Fibroblast of upper back skin (primary cell): ENCODE measurements at places on chromosomes 7 and 10.

DNA sequence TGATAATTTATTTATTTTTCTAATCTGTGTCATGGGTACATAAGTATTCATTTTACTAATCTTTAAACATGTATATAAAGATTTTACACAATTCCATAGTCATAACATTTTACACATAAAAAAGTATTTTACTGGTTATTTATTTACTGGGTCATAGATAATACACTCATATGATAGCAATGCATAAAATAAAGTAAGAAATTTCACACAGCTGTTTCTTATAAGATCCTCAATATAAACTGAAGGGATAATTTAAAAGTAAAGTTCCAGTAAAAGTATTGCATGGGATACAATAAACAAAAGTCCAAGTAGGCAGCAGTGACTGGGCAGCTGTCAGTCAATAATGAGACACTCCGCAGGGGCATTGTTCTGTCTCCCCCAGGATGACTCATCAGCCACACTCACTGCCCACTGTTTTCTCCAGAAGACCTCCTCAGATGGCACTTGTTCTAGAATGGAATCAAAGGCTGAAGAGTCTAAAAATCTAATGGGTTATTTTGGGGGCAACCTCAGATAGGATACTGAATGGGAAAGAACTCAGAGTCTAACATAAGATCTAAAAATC lies 32.7 kb downstream of the DPY19L1 start:
- no peak for DNase-seq

- DNase-seq: no peak
These were observed 219.0 kb upstream of the MEOX2 start for GRCh38 chr7:15905251-15906040.

GRCh38 chr10:48240196-48240595 lies 34.3 kb downstream of the FRMPD2 start:
- DNase-seq: no peak

- DNase-seq: no peak
These were observed 19.3 kb downstream of the NEURL1 start for GRCh38 chr10:103512591-103513379.

DNA sequence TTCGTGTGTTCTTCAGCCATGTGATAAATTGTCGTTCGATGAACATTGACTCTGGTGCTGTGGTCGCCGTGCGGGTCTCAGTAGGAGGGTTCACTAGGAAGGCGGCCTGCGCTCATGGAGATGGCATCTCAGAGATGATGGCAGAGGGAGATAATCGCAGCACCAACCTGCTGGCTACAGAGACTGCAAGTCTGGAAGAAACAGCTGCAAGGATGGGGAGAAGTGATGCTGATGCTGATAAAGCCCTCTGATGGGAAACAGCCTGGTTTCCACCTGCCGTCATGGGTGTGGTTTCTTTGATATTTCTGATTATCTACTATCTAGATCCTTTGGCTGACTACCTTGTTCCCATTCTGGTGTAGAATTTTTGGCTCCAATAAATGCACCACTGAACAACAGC lies 130.5 kb upstream of the ANKRD30A start:
- no peak for DNase-seq

DNA sequence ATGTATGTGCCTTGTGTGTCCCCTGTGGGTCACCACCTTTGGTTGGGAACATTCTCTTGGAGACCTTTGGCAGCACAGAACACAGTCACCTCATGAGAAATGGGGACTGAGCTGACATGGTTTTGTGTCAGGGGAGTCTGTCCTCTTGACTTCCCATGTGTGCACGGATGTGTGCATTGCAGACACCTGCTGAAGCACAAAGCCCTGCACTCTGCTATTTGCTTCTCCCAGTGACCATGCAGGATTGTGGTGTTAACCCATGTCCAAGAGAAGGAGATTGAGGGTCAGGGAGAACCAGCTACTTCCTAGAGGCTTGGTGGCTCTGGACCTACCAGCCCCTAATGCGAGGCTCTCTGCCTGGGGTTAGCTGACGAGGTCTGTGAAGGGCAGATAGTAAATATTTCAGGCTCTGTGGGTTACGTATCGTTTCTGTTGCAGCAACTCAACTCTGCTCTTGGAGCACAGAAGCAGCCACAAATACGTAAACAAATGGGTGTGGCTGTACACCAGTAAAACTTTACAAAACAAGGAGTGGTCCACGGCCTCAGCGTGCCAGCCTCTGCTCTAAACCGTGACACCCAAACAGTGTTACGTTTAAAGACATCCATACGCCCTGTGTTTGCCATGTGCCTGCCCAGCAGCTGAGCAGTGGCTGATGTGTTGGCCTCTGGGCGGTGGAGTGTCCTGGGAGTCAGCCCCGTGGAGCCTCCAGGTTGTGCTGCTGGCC lies 51.7 kb downstream of the ADCY1 start:
- no peak for DNase-seq

DNA sequence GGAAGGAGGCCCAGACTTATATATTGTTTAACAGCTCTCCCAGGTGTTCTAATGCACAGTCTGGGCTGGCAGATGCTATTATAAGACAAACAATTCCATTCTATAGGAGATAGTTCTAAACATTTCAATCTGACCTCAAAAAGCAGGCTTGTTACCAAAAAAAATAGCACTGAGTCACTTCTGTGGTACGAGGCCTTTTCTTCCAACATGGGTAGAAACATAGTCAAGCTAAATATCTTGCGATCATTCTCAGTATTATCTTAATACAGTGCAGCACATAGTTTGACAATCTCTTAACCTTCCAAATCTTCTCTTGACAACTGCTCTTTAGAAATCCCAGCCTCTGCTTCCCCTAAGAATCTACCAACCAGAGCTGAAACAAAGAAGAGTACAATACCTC lies 46.6 kb upstream of the MKX start:
- peak; percentile 14 for DNase-seq

GRCh38 chr10:102405108-102405571 lies 9.6 kb downstream of the NFKB2 start:
- DNase-seq: no peak

DNA sequence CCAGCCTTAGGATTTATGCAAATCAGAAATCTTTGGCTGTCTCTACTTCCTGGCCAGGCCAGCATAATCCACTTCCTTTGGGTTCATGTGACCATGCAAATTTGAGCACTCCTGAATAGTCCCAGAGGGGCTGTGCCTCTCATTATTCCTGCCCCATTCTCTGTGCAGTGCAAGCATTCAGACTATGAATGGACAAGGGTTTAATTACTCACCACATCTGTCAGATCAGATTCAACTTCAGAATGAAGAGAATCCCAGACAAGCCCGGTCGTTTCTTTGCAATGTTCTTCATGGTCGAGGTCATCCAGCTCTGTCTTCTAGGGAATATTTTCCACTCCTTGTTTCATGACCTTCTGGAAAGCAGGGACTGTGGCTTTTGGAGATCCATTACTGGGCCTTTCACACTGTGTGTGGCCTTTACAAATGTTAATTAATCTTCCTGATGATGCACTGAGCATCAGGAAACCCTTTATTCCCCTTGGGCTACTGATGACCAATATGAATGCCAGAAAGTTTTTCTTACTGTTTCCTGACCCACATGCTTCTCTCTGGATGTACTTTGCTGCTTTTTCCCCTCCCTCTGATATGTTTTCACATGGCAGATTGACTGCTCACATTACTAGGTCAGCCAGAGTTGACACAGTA lies 217.6 kb upstream of the TCF7L2 start:
- peak; percentile 56 for DNase-seq

- no peak for DNase-seq
These were observed 54.3 kb downstream of the ARHGAP21 start for GRCh38 chr10:24669285-24669852.

- DNase-seq: no peak
These were observed 50.4 kb upstream of the EBF3 start for GRCh38 chr10:130014263-130015074.

- peak; percentile 66 for DNase-seq
These were observed 1.4 kb upstream of the AKR1B15 start for GRCh38 chr7:134547397-134548054.

DNA sequence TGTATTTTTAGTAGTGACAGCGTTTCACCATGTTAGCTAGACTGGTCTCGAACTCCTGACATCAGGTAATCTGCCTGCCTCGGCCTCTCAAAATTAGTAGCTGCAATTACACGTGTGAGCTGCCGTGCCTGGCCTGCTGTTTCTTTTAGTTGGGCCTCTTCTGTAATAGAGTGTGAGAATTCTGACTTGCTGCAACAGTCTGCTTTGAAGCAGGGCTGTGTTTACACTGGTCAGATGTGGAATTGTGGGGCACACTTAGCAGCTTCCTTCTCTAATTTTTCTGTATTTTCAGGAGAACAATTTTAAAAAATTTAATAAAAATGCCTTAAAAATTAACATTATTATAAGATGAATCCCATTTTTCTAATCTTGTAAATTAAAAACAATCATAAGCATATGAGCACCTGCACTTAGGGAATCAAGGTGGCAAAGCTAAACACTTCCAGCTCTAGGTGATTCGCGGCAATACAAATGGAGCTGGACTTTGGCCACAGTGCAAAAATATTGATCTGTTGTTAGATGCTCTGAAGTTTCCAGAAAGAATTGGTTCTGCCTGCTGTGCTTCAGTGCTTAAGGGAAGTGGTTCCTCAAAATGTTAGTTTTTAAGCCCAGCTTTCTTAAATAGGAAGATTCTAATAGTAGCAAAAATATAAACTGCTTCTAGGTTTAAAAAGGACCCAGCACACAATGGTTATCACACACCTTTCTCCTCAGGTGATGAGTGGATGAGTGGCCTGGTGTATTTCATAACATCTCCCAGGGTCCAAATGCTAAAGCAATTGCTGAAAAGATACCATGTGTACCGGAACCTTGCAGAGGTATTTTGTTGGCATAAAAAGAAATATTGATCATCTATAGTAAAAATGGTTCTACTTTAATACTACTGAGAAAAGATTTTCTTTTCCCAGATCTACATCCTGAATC lies 63.5 kb upstream of the ATRNL1 start:
- no peak for DNase-seq

- no peak for DNase-seq
These were observed 203.4 kb upstream of the CTBP2 start for GRCh38 chr10:125363791-125364190.

GRCh38 chr10:129678186-129678585 lies 211.1 kb downstream of the MGMT start:
- no peak for DNase-seq

GRCh38 chr10:78602201-78602932 lies 466.4 kb upstream of the ZMIZ1 start:
- no peak for DNase-seq

DNA sequence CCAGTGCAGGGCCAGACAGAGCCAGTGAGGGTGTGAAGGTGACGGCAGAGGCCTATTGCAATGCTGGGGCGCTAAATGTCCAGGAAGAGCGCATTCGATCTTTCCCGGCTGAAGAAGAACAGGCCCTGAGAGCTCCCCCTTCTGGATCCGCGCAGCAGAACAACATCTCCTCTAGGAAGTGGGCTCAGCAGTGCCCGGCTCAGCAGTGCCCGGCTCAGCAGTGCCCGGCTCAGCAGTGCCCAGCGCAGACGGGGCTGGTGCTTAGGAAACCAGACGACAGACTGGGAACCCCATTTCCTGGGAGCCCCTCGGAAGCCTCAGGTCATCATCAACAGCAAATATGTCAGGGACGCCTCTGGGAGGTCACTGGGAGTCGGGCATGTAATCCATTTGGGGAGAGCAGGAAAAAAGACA lies 4.7 kb upstream of the NOS3 start:
- peak; percentile 45 for DNase-seq

DNA sequence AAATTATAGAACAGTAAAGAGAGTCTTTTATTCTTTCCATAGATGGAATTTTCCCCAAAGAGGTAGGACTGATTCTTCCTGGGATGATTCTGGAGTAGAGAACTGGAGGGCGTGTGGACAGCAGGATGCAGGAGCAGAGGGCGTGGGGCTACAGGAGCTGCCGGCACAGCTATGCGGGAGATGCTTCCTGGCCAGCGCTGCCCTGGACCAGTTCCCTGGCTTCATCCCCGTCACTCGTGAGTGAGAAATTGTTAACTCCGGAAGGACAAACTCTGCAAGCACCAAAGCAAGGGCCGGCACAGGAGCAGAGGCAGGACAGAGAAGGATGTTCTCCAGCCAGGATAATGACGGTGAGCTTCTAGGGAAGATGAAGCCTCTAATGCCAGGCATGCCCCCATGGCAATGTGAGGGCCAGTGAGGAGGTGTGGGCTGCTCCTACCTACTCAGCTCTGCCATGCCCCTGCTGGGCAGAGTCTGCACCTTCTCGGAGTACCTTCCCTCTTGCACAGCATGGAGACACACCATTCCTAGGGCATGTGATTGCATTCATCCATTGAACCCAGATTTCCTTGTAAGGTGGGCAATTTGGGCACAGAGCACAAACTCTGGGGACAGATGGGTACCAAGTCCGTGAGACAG lies 760.9 kb upstream of the IGFBP3 start:
- no peak for DNase-seq

DNA sequence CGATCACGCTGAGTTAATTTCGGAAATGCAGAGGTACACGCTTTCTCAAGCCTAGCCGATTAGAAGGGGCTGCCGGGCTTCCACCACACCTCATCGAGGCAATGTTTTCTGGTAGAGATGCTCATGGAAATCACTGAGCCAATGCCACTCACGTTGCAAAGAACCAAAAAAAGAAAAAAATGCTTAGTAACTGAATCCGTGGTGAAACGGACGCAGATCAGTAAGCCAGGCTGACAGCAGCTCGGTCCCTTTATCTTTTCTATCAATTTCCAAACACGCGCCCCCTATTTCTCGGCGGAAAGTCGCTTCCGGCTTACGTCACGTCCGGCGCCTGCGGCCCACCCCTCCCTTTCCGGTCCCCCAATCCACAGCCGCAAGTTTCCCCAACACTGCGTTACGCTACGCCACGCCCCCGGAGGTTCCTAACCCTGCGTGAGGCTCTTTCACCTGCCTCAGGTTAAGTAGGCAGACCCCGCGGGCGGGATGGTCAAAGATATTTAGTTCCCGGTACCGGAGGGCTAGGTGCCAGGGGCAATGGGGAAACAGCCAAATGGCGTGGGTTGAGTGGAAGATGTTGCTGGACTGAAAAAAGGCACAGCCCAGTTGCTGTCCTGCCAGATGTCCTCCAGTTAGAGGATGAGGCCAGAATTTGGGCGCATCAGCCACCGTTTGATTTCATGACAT lies at the start of gene NSUN6:
TSS of gene NSUN6 (minus strand) at position 264 of the 684 bp plus-strand sequence. CDS start 384 bp downstream, outside the sequence.
- DNase-seq: peak; percentile 81

GRCh38 chr10:103770139-103770538 lies 85.2 kb downstream of the SH3PXD2A start:
- DNase-seq: no peak

DNA sequence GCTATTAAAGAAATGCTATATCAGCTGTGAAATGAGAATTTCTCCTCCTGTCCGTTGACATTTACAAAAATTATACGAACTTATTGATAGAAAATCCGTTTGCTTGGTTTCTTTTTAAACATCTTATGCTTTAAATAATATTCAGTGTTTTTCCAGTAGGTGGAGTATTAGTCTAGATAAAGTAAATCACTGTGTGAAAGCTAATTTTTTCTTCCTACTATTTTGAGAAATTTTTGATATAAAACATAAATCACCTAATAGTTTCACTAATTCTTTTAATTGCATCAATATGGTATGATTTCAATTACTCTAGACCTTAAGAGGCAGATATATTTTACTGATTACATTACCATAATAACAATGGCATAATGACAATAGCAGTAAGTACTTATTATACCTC lies 335.2 kb upstream of the C7orf33 start:
- no peak for DNase-seq

GRCh38 chr7:29463504-29464158 lies 100.0 kb upstream of the PRR15 start:
- DNase-seq: no peak

- DNase-seq: no peak
These were observed 40.4 kb upstream of the PSAP start for GRCh38 chr10:71891437-71891836.
